Pulmonary artery endothelial cell (primary cell): ENCODE measurements at places on chromosomes 3 and 15. TPM values are rescaled to one million over a fixed set of nuclear protein-coding genes. Genes with fewer than 3 reads are reported as not detected.

Gene MTHFS
- total RNA-seq: 12.1 and 17.3 TPM in 2 replicates

Gene RASL12
- not detected in 2 replicates for total RNA-seq

Gene GPR156
- 0.13 and 0.18 TPM in 2 replicates for total RNA-seq

DNA sequence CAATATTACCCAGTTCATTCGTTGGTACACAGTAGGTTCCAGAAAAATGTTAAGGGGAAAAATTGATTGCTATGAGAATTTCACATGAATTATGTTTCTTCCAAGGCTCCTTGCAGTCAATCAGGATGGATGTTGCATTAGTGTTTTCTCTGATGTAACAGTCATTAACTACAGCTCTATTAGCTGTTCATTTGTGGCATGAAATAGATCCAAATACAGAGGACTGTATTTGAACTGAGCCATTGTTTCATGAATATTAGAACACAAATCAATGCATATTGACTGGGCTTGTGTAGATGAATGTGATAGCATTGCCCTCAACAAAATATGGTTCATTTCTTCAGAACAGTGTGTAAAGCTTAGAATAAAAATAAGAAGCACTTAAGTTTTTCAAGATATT, 203.0 kb upstream of the SGO1 start:
- DNase-seq: no peak

Gene HOMER2
- 0.40 and 0.46 TPM in 2 replicates for total RNA-seq

GRCh38 chr3:120092474-120092873, 1.8 kb downstream of the GSK3B start:
- DNase-seq: no peak

GRCh38 chr3:25692341-25692740, 27.6 kb upstream of the TOP2B start:
- no peak for DNase-seq
